ENCODE measurements at places on chromosomes 12 and 14.

DNA sequence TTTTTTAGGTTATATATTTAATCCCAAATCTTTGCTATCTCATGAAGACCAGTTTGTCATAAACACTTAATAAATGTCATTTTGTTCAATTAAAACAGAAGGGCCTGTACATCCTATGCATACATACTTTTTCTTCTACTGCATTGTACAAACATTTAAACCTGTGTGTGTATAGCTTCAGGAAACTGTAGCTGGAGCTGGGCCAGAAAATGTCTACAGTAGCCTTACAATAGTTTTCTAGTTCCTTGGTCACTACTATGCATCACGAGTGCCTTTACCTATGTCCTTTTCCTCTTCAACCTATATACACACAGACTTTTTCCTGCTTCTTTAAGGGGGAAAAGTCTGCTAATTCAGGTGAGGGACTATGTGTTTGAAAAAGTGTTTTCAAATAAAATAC, 302.8 kb downstream of the PAWR start:
- DNase-seq, result no peak

GRCh38 chr12:55996201-55996714, 818 bp upstream of the SUOX start:
- peak; percentile 61 for DNase-seq

- DNase-seq, result no peak
Observed at GRCh38 chr14:90905531-90905930, 89.3 kb upstream of the TTC7B start.

- no peak for DNase-seq
Observed at GRCh38 chr14:50400461-50400860, 3.8 kb upstream of the CDKL1 start.

DNA sequence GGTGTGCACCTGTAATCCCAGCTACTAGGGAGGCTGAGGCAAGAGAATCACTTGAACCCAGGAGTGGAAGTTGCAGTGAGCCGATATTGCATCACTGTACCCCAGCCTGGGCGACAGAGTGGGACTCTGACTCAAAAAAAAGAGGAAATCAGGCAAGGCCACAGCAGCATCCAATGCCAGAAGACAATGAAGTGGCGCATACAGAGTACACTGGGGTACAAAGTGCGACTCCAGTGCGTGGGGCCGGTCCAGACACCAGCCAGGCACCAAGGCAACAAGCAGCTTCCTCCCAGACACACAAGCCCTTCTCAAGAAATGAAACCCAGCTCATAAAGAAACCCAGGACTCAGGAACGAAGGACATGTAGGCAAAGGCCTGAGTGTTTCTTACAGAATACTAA, 28.2 kb downstream of the TTC7B start:
- DNase-seq, result no peak

- no peak for DNase-seq
Observed at GRCh38 chr12:109983432-109984142, 12.6 kb downstream of the GIT2 start.

- DNase-seq, result peak; percentile 77
Observed at GRCh38 chr12:49538510-49539403, at the start of gene KCNH3. Gene KCNH3 (plus strand): TSS chr12:49539030. CDS start chr12:49539417, 387 bp downstream.

GRCh38 chr14:97572583-97573458, 775.6 kb downstream of the VRK1 start:
- DNase-seq, result no peak

DNA sequence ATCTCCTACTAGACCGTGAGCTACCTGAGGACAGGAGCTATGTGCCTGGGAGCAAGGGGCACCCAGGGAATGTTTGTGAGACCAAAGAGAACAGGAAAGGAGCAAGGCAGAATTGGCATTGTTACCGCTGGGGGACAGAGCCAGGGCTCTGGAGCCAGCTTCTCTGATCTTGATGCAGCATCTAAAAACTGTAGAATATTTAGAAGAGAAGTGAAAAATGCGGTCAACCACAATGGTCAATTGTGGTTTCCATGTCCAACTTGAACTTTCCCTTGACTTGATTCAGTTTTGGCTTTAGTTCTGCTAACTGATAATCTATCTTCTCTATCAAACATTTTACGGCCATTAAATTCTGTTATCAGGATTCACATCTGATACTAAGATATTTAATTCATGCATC, 201.2 kb downstream of the ANO4 start:
- no peak for DNase-seq

DNA sequence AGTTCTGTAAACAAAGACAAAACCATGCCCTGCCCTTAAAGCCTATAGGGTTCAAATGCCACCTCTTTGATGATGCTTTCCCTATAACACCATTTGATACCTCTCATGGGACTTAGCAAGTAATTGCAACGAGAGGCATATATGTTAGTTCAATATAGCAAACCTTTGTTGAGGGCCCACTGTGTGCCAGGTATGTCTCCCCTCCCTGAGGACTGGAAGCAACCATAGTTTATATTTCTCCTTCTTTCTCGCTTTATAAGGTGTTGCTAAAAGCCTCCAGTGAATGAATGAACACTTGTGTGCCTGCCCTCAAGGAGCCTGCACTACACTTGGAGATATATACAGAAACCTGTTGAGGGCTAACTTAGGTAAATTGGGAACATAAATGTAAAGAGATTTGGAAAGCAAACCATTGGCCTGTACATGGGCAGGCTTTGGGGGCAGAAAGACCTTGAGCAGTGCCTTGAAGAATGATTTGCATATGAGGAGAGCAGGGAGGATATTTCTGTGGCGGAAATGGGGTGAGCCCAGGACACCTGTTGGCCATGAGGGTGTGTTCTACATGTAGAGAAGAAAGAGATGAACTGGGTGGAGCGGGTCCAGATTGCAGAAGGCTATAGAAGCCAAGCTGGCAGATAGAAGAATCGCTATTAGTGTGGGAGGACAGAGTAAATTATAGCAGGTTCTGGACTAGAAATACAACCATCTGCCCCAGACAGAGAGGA, 1.8 kb upstream of the CKAP4 start:
- DNase-seq, result no peak

DNA sequence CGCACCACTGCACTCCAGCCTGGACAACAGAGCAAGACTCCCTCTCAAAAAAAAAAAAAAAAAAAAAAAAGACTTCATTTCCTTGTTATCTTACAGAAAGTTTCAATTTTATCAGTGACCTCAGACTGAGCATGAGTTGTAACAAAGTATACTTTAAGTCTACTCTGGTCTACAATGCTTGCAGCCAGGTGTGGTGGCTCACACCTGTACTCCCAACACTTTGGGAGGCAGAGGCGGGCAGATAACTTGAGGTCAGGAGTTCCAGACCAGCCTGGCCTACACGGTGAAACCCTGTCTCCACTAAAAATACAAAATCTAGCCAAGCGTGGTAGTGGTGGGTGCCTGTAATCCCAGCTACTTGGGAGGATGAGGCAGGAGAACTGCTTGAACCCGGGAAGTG, 18.0 kb downstream of the HNRNPC start:
- DNase-seq, result no peak

DNA sequence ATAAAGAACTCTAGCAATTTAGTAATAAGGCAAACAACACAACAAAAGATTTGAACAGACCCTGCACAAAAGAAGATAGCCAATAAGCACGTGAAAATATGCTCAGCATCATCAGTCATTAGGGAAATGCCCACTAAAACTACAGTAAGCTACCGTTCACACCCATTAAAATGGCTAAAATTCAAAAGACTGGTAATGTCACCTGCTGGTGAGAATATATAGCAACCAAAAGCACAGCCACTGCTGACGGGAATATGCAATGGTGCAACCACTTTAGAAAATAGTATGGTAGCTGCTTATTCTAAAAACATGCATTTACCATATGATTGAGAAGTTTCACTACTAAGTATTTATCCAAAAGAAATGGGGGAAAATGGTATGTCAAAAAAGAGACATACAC, 74.9 kb downstream of the DPF3 start:
- no peak for DNase-seq

- no peak for DNase-seq
Observed at GRCh38 chr12:96233168-96233567, 39.0 kb downstream of the ELK3 start.

- peak; percentile 90 for DNase-seq
Observed at GRCh38 chr12:124913474-124914391, 717 bp downstream of the UBC start.

GRCh38 chr12:6697584-6698351, 2.8 kb downstream of the PIANP start:
- DNase-seq, result no peak

DNA sequence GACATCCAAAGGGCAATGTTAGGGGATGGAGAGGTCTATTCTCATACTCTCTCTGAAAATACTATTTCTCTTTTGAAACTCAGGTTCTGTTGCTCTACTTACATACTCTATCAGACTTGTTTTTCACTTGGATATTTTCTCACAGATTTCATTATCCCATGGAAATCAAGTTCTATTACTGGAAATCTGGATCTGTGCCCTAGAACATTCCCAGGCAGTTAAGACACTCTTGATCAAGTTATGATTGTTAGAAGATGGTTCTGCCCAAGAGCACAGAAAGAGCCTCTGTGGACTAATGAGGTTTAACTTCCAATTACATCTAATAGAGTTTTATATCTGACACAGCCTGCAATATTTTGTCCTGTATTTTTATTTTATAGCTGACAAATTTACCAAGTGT, 591.0 kb upstream of the ATP2B1 start:
- DNase-seq, result no peak

DNA sequence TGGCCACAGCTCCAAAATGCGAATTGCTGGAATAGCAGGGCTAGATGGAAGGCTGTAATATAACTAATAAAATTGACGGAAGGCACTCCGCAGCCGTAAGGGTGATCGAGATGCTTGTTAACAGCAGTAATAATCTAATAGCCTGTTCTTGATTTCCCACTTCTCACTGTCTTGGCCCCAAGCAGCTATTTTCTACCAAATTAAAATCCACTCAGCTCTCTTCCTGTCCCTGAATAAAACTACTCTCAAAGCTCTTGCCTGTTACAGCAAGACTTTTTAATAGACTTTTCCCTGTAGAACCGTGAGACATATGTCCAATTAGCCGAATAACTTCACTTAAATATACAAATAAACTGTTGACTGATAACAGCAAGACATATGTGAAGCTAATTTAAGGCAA, 38.0 kb downstream of the ADCK1 start:
- no peak for DNase-seq

DNA sequence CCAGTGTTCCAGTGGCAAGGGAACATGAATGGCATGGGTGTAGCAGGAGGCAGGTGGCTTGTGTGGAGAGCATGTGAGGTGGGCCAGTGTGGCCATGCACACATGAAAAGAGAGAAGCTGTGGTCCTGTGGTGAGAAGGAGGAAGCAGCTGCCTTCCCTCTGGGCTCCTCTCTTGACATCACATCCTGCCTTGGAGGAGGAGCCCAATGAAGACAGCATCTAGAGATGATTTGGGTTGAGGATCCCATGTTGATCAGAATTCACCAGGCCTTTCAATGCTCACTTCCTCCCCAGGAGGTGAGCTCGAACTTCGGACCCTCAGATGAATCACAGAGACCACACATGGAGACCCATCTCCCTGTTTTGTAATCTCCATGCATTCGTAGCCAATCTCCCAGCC, 82.6 kb downstream of the LRRC74A start:
- no peak for DNase-seq

GRCh38 chr12:85441025-85441424, 161.0 kb downstream of the ALX1 start:
- no peak for DNase-seq

GRCh38 chr14:100059438-100059781, 5.8 kb upstream of the EVL start:
- no peak for DNase-seq

- no peak for DNase-seq
Observed at GRCh38 chr12:54328595-54329337, 3.8 kb downstream of the COPZ1 start.

Measured in activated T-cell treated with anti-CD3 and anti-CD28 coated beads for 24 hours (primary cell).